ENCODE measurements at places on chromosomes 2 and 18. TPM values are rescaled to one million over a fixed set of nuclear protein-coding genes. Genes with fewer than 3 reads are reported as not detected.

The AQP12A gene
- not detected for total RNA-seq

GRCh38 chr2:198000417-198000816 is 196.0 kb downstream of the PLCL1 start:
- no peaks in the 10 kb centered on the region for H3K27me3 ChIP-seq
- no peaks in the 10 kb centered on the region for H3K36me3 ChIP-seq
- no peak for DNase-seq
- no peak overlapping the region for H3K27ac ChIP-seq
- H3K4me1 ChIP-seq = no peaks in the 10 kb centered on the region

The HOXD9 gene
- total RNA-seq = not detected

- no peak for DNase-seq
- H3K36me3 ChIP-seq = peaks cover 21% of the 10 kb centered on the region
- H3K27me3 ChIP-seq = no peaks in the 10 kb centered on the region
- H3K27ac ChIP-seq = no peak overlapping the region
Observed at GRCh38 chr2:10328670-10329579, 26.2 kb downstream of the HPCAL1 start.

GRCh38 chr18:28136071-28136470 is 40.9 kb downstream of the CDH2 start:
- no peaks in the 10 kb centered on the region for H3K36me3 ChIP-seq
- H3K4me3 ChIP-seq = no peak overlapping the region
- peaks cover 8% of the 10 kb centered on the region for H3K4me1 ChIP-seq

GRCh38 chr2:112881217-112881985 is 29.6 kb upstream of the IL37 start:
- H3K36me3 ChIP-seq = no peaks in the 10 kb centered on the region
- H3K27ac ChIP-seq = peak overlapping the region; percentile 99
- peak; percentile 85 for DNase-seq
- no peaks in the 10 kb centered on the region for H3K27me3 ChIP-seq

The ZNF397 gene
- total RNA-seq = 1.5 TPM
